ENCODE measurements at places on chromosomes 5 and 9.

DNA sequence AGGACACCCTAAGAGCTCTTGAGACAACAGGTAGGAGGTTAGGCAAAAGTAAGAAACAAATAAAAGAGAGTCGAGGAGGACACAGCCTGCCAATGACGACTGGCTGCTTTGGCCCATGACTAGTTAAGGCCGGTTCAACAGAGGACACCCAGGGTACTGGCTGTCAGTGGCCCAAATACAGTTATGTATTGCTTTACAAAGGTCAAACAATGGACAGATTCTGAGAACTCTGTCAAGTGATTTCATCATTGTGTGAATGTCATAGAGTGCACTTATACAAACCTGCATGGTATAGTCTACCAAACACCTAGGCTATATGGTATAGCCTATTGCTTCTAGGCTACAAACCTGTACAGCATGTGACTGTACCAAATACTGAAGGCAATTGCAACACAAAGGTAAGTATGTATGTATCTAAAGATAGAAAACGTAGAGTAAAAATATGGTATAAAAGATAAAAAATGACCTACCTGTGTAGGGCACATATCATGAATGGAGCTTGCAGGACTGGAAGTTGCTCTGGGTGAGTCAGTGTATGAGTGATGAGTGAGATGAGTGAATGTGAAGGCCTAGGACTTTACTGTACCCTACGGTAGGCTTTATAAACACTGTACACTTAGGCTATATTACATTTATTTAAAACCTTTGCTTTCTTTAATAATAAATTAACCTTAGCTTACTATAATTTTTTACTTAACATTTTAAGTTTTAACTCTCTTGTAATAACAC, 6.5 kb upstream of the FAM81B start:
- no peak for DNase-seq

DNA sequence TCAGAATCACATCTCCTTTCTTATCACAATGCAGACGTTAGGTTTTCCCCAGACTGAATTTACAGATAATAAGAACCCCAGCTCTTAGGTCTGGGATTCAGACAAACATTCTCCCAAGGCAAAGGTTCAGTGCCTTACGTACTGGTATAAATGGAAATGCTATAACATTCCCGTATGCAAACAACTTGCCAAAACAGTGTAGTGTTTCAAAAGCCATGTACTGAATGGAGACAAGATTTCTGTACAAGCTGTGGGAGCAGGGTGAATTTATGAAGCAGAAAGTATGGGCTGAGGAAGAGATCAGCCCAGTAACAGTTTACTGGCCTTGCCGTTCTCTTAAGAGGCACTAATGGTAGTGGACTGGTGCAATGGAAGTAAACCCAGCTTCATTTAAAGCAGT, 225.5 kb upstream of the ZNF462 start:
- DNase-seq: no peak

DNA sequence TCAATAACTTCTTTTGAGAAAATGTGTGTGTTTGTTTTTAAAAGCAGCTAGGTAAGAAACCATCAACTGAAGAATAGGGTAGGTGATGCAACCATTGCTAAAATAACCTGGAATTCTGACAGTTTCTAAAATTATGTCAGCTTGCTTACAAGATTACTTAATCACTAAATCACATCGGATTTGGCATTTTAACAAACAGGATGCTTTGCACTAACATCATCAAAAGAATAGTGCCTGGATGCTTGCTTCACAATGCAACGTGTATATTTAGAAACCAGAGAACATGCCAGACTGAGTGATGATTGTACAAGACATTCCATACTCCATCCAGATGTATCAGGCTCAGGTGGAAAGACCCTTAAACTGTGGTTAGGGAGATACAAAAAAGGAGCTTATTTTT, 43.9 kb downstream of the PAM start:
- DNase-seq: no peak

GRCh38 chr5:68070591-68071281, 144.8 kb upstream of the PIK3R1 start:
- DNase-seq: no peak
